ENCODE measurements at places on chromosomes 5 and 9.

DNA sequence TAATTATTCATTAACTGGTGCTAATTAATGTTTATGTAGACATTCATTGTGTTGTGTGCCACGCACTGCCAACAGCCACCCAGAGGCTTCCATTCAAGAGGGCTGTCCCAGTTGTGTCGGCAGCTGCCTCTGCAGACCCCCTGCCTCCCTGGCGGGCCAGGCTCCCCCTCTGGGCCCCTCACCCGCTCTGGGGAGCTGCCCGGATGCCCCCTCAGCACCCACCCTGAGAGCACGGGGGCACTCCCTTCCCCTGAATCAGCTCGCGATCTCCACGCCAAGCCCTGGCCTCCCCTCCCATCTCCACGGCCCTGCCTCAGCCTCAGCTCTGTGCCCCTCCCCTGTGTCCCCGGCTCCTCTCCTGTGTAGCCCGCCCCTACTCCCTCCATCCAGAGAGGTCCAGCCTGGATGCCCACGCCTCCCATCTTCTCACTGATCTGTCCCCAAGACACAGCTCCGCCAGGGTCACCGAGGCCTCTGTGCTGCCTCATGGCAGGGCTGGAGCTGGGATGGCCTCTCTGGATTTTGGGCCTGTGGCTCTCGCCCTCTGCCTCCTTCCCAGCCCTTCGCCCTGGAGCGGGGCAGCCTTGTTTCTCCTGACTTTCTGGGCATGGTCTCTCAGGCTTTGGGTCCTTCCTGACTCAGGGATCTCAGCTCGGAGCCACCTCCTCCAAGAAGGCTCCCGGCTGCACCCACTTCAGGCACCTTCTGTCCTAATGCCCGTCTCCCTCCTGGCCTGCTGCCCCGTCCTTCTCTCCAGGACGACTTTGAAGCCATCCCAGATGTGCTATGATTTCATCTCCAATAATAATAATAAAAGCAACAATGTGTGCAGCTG is 16.0 kb upstream of the SLC9A3 start:
- no peak for DNase-seq

DNA sequence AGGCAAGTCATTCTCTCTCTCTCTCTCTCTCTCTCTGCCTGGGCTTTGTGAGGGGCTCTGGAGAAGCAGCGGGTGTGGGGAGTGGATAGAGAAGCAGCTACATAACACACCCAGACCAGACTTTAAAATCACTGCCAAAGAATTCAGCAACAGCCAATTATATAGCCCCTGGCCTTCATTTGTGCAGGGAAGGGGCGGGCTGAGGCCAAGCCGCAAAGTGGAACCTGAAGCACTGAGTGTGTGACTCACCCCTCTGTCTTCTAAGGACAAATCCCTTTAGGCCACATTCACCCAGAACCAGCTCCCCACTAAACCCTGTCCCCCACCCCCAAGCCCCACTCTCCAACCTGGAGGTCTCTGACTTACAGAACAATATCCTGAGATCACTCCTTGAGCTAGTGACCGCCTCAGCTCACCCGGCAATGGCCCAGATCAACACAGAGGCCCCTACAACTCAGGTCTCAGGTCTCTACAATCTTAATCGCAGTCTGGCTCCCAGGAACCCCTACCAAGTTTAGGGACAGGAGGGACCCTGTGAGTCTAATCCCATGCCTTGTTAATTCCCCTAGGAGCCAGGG is 6.0 kb downstream of the B4GALT1 start:
- no peak for DNase-seq

GRCh38 chr5:154949781-154950180 is 8.9 kb downstream of the MRPL22 start:
- DNase-seq: no peak

DNA sequence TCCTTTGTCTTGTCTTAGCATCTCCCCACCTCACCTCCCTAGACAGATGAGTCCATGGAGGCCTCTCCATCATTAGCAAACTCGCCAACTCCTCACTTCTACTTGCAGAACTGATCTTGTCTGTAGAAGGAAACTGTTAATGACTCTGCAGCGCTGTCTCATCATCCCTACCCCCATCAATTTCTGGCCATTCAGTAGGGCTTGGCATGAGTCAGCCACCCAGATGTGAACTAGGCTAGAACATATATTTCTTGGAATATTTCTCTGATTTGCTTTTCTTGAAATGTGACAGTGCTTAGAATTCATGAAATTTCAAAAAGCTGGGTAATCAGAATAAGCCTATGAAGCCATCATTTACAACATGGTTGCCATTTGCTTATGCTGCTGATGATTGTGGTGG is 1125.0 kb upstream of the DMAC1 start:
- DNase-seq: no peak

DNA sequence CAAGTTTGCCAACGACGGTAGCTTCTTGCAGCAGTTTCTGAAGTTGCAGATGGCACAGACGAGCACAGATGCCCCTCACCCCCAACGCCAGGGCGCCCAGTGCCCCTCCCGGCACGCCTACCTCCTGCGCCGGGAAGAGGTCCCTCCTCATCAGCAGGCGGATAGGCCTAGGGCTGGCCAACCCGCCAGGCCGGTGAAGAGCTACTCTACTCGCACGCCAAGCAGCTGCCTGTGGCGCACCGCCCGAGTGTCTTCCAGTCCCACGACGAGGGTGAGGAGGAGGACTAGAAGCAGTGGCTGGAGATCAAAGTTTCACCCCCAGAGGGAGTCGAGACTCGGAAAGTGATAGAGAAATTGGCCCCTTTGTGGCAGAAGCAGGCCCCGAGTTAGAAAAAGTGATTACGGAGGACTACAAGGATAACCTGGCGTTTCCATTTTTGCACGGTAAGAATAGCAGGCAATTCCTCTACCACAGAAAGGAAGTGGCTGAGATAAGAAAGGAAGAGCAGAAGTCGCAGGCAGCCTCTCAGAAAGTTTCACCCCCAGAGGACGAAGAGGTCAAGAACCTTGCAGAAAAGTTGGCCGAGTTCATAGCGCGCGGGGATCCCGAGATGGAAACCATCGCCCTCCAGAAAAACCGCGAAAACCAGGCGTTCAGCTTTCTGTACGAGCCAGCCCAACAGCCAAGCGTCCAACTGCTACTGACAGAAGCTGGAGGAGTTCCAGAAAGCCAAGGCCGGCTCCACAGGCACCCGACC is 170.4 kb downstream of the HINT1 start:
- DNase-seq: no peak

DNA sequence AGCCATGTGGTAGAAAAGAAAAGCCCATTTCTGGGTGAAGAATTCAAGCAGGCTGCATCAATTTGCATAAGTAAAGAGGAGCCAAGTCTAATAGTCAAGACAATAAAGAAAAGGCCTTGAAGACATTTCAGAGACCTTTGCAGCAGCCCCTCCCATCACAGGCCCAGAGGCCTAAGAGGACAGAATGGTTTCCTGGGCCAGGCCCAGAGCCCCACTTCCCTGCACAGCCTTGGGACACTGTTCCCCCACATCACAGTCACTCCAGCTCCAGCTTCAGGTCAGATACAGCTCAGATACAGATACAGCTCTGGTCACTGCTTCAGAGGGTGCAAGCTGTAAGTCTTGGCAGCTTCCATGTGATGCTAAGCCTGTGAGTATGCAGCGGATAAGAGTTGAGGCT is 29.1 kb downstream of the PLGRKT start:
- no peak for DNase-seq

DNA sequence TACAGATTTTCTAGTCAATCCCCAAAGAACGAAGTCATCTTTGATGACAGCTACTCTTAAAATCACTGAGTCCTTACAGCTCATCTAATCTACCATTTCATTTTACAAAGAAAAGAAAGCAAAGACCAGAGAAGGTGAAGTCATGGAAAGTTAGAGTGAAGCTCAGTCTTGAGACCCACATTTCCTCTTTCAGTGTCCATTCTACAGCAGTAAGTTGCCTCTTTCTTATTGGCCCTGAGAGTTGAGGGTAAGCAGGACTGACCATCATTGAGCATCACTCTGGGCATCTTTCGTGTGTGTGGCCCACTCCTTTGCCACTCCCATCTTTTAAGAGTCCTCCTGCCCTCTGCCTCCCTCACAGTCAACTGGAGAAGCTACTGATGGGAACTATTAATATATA is 251.8 kb upstream of the NR4A3 start:
- DNase-seq: no peak

DNA sequence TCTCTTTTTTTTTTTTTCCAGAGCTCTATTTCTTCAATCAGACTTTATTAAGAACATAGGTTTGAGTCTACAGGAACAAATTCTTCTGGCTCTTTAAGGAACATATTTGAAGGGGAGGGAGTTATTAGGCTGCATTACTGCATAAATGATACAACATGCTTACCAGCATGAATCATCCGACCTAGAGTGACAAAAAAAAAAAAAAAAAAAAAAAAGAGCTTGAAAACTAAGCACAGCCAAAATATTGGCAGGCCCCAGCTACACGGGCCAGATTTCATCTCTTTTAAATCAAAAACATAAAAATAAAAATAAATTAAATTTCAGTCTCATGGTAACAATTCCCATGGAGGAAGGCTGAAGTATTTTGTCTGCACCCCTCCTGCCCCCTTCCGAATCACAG is 26.3 kb downstream of the MSX2 start:
- DNase-seq: no peak

GRCh38 chr5:33925278-33925677 is 10.9 kb upstream of the RXFP3 start:
- no peak for DNase-seq

- DNase-seq: no peak
Observed at GRCh38 chr5:66717455-66718373, 121.5 kb downstream of the MAST4 start.

DNA sequence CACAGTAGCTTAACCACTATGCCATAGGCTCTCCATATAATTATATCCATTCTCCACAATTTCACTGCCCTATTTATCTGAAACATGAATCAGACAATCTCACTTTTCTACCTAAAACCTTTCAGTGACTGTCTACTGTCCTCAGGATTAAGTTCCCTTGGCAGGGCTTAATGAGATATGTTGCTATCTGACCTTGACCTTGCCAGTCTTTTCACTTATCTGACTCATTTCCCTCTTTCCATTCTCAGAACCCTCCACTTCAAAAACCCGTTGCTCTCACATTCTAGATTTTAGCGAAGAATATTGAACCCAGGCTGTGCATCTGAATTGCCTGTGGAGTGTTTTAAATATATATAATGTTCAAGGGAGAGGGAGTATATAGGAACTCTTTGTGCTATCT is 452.1 kb upstream of the MPDZ start:
- DNase-seq: no peak

DNA sequence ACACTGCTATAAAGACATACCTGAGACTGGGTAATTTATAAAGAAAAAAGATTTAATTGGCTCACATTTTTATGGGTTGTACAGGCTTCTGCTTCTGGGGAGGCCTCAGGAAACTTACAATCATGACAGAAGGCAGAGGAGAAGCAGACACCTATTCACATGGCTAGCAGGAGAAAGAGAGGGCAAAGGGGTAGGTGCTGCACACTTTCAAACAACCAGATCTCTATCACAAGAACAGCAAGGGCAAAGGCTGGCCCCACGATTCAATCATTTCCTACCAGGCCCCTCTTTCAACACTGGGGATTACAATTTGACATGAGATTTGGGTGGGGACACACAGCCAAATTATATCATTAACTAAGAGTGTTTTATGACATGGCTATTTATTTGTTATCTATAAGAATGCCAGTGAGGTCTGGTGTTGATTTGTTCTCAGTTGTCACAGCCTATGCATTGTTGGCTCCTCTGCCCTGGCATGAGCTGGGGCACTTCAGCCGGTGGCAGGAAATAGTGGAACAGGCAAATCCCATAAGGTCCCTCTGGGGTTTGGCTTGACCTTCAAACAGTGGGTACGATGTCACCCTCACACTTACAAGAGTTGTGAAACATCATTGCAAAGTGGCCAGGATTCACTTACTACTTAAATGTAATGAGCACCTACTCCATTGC is 44.1 kb downstream of the SPARC start:
- no peak for DNase-seq

DNA sequence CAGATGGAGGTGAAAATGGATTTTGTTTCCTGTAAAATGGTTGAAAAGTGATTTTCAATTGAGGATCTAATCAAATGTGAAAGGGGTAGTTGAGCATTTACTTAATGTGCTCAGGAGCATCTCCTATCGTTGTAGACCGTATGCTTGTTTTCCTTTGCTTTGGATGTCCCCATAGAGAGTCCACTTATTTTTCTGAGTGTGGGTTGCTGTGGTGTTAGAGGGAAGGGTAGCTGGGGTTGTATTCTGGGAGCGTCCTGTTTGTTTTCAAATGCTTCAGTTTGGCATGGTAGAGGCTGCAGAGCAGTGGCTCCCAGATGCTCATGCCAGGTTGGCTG is 154.1 kb downstream of the MAT2B start:
- no peak for DNase-seq
